HFFc6 (cell line): ENCODE measurements at places on chromosomes 5 and 9.
A peak's percentile ranks its signal among the peaks of the same experiment; 100 is the strongest.

GRCh38 chr5:138663561-138663960, 88.4 kb upstream of the HSPA9 start:
- no peak for DNase-seq

DNA sequence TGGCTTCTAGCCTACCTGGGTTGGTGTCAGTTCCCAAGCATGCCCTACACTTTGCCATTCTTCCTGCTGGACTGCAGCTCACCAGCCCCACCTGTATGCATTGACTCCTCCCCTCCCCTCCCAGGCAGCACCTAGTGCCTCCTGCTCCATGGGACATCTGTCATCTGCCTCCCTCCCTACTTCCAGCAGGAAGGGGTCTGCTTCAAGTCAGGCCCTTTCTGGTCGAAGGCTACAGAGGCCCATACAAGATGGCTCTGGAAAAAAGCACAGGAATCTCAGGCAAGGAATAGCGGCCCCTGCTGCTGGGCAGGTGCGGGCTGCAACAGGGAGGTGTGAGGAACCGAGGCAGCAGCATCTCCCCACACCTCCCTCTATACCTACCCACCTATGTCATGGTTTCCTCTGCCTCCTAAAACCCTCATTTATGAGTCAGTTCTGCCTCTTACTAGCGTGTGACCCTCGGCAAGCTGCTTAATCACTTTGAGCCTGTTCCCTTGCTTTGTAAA, 19.7 kb downstream of the WWC1 start:
- no peak for DNase-seq

DNA sequence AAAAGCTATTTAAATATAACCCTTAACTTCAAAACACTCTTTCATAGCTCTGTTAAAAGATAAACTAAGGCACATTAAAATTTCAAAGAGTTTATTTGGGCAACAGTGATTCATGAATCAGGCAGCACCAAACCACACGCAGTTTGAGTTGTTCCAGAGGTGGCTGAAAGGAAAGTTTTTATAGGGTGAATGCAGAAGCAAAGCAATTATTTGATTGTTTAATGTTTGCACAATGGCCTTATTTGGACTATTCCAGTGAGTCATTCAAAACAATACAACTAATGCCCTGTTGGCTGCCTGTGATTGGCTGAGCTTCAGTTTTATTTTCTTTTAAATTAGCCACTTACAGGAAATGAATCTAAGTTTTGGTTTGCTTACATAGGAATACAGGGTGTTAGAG, 125.3 kb downstream of the CEP120 start:
- peak; percentile 8 for DNase-seq

DNA sequence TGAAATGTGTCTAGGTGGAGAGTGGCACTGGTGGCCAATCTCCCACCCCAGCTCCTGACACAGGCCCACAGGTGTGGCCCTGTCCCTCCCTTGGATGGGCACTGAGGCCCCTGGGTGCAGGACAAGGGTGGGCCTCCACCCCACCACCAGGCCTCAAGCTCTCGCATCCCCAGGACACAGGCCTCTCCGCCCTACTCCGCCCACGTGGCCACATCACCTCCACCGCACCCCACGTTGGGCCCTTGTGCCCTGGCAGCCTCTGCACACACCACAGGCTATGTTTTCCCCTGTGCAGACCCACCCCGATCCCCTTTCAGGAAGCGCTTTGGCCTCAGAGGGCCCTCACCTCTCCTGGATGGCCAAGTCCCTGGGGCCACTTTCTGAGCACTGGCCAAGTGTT, 54.7 kb downstream of the SECISBP2 start:
- no peak for DNase-seq

DNA sequence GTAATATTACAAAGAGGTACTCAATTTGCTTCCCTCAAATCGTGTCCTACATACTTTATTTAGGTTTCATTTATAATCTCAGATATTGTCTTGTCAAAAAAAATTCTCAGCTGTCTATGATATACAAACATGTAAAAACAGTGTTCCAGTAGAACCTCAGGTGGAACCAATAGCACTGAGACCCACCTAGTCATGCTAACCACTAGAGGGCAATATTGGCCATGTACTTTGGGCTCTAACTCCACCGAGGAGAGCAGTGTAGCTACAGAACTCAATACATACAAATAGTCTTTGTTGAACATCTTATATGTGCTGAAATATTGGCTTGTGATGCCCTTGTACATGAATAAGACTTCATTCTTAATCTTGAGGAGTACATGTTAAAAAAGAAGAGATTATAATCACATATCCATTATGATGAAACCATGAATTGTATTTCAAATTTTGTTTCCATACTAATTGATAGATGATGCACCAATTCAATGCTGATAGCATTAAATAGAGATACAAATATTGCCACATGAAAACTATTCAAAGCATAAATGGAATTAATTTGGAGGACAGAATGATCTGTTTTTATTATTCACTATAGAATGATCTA, 71.2 kb upstream of the CNTLN start:
- DNase-seq = peak; percentile 41

DNA sequence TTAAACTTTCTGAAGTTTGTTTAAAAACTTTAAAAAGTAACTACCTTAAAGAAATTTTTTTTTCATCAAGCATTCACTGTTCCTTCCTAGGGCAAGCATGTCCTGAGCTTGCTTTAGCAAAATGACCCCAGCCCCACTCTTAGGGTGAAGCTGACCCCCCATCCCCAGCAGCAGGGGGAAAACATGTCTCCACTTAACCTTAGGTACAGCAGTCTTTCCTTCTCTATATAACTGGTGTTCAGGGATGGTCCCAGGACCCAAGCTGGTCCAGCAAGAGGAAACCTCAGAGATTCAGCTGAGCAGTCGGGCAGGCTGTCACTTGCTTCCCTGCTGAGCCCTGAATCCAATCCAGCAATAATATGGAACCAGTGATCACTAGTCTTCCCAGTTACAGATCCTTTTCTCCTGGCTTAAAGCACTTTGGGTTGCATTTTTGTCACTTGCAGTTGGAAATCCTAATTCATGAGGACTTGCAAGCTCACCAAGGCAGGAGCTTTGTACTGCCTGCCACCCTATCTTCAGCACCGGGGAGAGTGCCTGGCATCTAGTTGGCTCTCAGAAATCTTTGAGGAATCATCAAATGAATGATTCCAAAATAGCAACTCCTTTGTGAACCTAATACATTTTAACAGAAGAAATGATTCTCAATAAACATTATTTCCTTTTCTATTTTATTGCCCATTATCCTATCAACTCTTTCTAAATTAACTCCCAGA, 91.2 kb downstream of the FSTL4 start:
- no peak for DNase-seq

- DNase-seq = peak; percentile 50
Observed at GRCh38 chr9:117672369-117672768, 31.8 kb upstream of the TLR4 start.

DNA sequence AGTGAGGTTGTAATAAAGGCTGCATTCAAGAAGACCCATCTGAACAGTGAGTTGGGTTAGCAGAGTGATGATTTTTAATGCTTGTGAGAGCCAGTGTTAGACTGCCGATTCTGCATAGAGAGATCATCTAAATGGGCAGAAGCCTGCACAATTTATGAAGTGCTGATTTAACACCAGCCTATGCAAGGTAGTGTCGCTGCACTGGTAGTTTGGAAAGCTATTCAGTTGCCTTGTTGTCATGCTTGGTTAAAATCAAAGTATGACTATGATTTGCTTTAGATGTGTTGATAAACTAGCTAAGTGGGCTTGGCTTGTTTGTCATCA, 379 bp upstream of the LRRTM2 start:
- DNase-seq = no peak
